ENCODE measurements at places on chromosomes 12 and 14.

- DNase-seq = no peak
Observed at GRCh38 chr12:53258541-53259539, 9.3 kb upstream of the ESPL1 start.

GRCh38 chr14:101290611-101291010, 270.7 kb upstream of the DIO3 start:
- DNase-seq = no peak

DNA sequence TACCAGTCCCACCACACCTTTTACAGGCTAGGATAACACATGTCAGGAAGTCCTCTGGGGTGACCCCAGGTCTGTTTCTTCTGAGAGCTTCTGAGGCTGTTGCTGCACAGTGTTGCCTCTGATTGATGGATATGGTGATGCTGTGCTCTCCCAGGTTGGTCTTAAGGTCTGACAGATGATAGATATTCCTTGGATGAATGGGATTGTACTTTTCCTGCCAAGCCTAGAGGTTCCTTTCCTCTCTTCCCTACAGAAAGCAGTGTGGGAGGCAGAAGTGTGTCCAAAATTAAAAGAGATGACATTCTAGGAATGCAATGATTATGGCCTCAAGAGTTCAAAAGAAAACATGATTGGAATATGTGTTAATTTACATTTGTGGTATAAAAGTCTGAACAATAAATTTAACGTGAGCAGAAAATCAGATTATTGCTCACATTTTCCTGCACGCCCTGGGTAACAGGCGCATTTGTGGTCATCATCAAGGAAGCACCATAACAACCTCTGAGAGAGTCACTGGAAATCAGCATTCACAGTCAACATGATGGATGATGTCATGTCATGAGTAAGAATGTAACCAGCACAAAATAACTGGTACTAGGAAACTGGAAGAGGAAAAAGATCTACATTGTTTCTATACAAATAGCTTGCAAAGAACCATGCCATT, 73.7 kb downstream of the BBS10 start:
- peak; percentile 13 for DNase-seq

DNA sequence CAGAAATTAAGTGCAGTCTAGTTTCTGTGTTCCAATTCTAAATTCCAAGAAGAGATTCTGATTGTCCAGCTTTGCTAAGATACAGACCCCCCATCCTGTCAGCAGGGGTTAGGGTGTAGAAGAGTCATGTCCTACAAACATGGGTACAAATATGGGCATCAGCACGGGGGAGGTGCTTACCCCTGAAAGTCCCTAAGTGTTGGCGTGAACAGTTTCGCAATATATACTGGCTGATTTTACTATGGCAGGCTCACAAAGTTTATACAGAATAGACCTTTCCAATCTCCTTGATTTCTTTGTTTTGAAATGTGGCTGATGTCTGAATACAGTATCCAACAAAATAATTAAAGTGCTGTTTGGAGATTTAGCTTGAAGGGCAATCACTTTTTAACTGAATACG, 71.6 kb upstream of the PPM1H start:
- no peak for DNase-seq

DNA sequence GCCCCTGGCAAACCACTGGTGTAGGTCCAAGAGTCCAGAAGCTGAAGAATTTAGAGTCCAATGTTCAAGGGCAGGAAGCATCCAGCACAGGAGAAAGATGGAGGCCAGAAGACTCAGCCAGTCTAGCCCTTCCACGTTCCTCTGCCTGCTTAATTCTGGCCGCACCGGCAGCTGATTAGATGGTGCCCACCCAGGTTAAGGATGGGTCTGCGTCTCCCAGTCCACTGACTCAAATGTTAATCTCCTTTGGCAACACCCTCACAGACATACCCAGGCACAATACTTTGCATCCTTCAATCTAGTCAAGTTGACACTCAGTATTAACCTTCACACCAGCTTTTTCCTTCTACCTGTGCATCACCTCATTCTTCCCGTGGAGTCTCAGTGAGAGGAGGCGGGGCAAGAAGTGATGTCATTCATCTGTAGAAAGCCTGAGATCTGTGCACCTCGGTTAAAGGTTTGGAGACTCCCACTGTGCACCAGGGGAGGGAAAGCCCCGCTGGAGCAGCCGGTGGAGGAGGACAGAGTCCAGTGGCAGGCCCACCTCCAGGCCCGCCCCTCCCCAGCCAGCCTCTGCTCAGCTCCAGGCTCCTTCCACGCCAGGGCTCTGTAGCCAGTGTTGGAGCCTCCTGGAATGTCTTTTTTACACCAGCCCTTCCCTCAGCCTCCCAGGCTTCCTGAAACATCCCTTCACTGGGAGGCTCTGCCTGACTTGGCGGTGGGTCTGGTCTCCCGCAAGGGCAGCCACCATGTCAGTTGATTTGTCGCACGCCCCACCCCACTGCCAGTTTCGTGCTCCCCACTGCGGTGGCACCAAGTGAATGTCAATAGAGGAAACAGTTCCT, 80.1 kb upstream of the DYNC1H1 start:
- no peak for DNase-seq

DNA sequence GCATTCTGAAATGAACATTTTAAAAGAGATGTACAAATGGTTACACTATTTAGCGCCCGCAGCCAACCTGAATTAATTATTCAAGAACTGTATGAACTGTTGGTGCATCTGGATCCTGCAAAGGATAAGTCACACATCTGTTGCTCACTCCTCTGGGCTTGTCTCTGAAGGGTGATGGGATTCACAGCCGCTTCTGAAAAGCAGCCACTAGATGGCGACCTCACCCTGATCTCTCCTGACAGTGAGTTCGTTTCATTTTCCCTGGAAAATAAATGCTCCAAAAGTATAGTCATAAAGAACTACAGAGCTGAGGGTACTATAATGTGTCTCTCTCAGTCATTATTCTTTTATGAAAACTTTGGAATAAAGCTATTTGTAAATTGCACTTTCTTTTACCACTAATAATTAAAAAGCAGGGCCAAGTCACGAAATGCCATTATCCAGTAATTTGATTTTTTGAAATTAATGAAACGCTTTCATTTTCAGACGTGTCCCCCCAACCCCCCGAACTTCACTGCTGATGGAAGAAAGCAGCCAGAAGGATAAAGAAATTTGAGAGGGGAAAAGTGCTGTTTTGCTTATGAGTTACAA, 789.6 kb downstream of the NRXN3 start:
- DNase-seq = peak; percentile 50

- DNase-seq = peak; percentile 18
Observed at GRCh38 chr12:126663304-126664094, 1598.3 kb downstream of the AACS start.

DNA sequence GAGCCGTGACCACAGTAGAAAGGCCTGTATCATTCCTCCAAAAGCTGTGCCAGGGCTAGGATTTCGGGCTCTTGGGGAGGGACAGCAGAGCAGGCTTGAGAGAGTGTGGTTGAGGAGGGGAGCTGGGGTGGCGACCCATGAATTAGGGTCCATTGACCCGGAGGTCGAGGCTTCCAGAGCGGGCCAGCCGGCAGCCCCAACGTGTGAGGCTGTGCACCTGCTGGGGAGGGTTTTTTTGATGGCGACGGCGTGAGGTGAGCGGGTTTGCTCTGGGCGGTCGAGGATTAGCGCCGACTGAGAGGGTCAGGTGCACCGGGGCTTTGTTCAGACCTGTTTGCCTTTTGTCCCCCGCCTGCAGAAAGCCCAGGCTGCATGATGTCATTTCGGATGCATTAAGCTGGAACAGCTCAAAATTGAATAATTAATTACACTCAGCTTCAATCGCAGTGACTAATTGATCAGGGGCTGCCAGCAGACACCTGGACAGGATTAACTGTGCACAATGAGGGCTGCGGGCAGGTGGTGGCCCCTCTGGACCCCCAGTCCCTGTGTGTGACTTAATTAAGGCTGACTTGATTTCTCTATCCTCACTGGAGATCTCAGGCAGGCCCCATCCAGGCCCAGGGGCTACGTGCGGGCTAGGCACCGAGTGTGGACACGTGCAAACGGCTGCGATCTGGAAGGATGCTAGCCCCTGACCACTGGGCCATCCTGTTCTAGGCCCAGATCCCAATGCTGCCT, 42.1 kb upstream of the MEG3 start:
- DNase-seq = no peak

DNA sequence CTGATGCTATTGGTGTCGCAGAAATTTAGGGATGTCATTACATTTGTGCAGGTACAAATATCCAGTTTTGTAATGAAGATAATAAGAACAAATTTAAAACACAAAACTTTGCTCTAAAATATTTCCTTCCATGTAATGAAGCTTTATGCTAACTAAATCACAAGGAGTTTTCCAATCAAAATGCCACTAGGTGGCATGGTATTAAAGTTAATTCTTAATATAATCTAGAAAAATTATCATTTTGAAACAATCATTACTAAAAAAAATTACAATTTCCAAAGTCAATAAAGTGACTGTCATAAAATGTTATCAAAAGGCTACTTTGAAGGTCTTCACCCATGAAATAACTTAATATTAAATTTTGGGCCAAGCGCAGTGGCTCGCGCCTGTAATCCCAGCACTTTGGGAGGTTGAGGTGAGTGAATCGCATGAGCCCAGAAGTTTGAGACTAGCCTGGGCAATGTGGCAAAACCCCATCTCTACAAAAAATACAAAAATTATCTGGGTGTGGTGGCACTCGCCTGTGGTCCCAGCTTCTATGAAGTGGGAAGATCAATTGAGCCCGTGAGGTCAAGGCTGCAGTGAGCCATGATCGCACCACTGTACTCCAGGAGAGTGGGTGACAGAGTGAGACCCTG, 77.4 kb downstream of the KIF21A start:
- DNase-seq = no peak

- DNase-seq = no peak
Observed at GRCh38 chr12:15583804-15584203, 205.4 kb downstream of the EPS8 start.

- DNase-seq = no peak
Observed at GRCh38 chr12:86264451-86265328, 8.5 kb upstream of the MGAT4C start.

GRCh38 chr14:81176241-81176640, 44.5 kb downstream of the GTF2A1 start:
- no peak for DNase-seq

DNA sequence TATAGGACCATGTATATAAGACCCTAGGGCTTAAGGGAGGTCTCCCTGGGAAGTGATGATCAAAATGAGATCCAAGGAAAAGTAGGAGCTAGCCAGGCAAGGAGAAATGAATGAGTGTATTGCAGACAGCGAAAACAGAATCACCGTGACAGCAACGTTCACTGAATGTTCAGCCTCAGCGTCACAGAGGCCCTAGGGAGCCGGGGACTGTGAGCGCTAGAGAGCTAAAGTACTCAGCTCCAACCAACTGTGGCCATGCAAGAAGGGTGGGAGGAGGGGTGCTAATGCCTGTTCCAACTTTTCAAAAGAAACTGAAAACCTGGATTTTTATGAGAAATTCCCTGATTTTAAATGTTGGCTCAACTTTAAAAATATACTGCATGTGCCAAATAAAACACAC, 105.5 kb upstream of the CCND2 start:
- DNase-seq = no peak

GRCh38 chr14:35687335-35687939, 121.7 kb downstream of the RALGAPA1 start:
- peak; percentile 15 for DNase-seq

GRCh38 chr14:68766299-68767247, 26.3 kb downstream of the ZFP36L1 start:
- no peak for DNase-seq

GRCh38 chr12:46522071-46522470, 149.5 kb upstream of the SLC38A2 start:
- no peak for DNase-seq

- DNase-seq = no peak
Observed at GRCh38 chr12:69360348-69360672, 767 bp downstream of the YEATS4 start.

- DNase-seq = no peak
Observed at GRCh38 chr12:122533856-122534255, 6.8 kb downstream of the KNTC1 start.

- DNase-seq = no peak
Observed at GRCh38 chr14:80659783-80660182, 281.8 kb downstream of the CEP128 start.

- no peak for DNase-seq
Observed at GRCh38 chr14:80587096-80587724, 354.3 kb downstream of the CEP128 start.

DNA sequence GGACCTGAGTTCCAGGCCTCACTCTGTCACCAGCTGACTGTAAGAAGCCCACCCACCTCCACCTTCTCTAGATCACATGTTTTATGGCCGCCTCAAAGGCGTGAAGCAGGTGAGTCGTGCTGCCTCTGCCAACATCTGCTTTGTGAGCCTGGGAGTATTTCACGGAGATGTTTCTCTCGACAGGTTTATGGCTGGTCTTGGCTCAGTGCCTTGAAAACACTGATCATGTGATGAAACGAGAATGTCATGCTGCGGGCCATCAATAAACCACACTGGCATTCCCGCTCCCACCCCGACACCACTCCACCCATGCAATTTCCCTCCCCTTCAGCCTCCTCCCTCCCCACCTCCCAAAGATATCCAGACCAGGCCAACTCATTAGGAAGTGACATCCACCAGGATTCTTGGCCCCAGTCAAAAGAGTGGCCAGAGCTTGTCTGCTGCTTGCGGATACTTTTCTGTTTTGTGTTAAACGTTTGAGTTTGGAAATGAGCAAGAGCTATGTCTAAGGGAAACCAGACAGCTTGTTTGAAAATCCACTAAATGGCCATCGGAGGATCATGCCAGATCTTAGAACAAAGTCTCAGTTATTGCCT, 53.8 kb upstream of the NTF3 start:
- DNase-seq = no peak

GRCh38 chr12:3622822-3623690, 129.9 kb downstream of the CRACR2A start:
- no peak for DNase-seq

DNA sequence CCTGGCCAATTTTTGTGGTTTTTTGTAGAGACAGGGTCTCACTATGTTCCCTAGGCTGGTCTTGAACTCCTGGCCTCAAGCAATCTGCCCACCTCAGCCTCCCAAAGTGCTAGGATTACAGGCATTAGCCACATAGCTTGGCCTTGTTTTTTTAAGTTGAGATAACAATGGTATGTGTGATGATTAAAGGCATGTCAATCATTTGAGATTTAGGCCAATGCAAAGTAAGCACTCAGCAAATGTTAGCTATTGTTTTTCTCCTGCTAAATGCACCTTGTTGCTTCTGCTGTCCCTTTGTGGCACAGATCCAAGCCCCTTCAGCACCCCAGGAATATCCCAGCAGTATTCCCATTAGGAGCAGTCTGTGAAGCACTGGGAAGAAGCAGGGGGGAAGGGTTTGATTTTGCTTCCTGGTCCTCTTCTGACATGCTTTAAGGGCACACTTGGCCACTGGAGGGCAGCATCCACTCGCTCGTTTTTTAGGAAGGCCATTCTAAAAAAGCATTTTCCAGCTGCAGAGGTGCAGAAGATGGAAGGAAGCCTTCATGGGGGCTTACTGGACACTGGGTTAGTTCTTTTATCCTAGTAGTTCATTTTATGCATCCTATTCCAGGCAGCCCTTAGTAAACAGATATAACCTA, 70.2 kb upstream of the ZFP36L1 start:
- peak; percentile 67 for DNase-seq

All from stimulated activated CD4-positive, alpha-beta T cell treated with anti-CD3 and anti-CD28 coated beads, Interleukin-2, amount 100 ng/mL, for 48 hours (primary cell).